ENCODE measurements at places on chromosomes 1 and 21.

GRCh38 chr1:193581341-193581740 is 394.9 kb upstream of the B3GALT2 start:
- DNase-seq = no peak

GRCh38 chr1:117205368-117205767 is 5.4 kb downstream of the VTCN1 start:
- no peak for DNase-seq

DNA sequence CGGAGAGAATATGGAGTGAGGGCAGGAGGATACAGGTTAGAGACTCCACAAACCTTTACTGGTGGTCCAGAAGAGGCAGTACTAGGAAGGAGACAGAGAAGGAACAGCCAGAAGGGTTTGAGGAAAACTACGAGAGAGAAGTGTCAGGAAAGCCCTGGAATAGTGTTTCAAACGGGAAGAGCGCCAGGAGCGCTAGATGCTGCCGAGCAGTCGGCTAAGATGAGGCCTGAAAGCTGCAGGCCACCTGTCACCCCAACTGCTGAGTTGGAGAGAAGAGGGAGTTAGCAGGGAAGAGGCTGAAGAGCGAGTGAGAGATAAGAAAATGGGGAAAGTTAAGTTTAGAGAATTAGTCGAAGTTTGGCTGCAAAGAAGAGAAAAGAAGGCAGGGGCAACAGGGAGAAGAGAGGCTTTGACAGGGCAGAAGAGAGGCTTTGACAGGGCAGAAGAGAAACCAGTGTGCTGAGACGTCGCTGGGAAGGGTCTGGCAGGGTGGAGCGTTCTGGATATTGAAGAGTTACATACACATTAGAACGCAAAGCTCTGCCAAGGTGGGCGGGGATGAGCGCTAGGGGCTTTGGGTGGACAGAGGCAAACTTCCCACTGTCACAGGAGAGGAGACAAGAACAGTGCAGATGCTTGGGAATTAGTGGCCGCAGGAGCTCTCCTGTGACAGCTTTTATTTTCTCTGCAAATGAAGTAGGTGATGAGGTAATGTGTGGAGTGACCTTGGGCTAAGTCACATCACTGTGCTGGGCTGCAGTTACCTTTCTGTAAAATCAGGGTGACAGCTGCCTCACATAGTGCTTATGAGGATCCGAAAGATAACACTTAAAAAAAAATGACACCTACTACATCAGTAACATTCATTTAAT is 31.2 kb downstream of the PCSK9 start:
- DNase-seq = no peak

- no peak for DNase-seq
These were observed 52.5 kb downstream of the KAZN start for GRCh38 chr1:14650951-14651350.

- no peak for DNase-seq
These were observed 82.8 kb downstream of the WDR4 start for GRCh38 chr21:42796327-42797062.

GRCh38 chr1:179761296-179761695 is 18.2 kb downstream of the FAM163A start:
- no peak for DNase-seq

DNA sequence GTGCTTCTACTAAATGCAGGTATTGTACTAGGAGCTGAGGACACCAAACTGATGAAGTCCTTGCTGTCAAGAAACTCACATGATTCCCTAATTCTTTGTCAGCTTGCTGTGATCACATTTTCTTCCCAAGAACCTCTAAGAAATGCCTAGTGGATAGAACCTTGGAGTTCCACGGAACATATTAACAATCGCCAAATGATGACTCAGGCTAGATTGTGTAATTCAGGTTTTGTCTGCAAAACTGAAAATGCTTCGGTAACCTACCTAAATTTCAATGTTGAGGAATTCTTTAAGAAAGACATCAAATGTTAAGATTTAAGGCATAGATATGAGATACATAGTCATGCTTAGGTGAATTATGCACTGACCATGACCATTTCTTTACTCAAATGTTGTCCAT is 1.7 kb upstream of the GADD45A start:
- DNase-seq = no peak

- no peak for DNase-seq
These were observed 356.0 kb downstream of the S1PR1 start for GRCh38 chr1:101592845-101593244.

GRCh38 chr1:9322661-9323244 is 30.1 kb downstream of the SPSB1 start:
- no peak for DNase-seq

DNA sequence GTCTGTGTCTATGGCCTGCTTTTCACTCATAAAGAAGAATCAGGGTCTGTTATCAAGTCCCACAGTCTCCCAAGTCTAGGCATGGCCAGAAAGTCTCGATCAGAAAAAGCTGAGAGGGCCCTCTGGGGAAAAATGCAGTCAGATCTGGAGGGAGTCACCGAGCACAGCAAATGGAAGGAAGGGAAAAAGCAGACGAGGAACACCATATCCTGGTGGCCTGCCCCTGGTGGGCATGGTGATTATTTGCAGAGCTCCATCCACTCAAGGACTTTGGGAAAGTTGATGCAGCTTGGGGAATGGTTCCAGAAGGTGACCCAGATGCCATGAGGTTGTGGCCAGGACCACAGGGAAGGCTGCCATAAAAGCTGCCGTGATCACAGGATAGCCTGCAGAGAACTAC is 189.1 kb downstream of the CLIC6 start:
- DNase-seq = no peak

GRCh38 chr1:183903101-183903500 is 98.2 kb downstream of the RGL1 start:
- no peak for DNase-seq

DNA sequence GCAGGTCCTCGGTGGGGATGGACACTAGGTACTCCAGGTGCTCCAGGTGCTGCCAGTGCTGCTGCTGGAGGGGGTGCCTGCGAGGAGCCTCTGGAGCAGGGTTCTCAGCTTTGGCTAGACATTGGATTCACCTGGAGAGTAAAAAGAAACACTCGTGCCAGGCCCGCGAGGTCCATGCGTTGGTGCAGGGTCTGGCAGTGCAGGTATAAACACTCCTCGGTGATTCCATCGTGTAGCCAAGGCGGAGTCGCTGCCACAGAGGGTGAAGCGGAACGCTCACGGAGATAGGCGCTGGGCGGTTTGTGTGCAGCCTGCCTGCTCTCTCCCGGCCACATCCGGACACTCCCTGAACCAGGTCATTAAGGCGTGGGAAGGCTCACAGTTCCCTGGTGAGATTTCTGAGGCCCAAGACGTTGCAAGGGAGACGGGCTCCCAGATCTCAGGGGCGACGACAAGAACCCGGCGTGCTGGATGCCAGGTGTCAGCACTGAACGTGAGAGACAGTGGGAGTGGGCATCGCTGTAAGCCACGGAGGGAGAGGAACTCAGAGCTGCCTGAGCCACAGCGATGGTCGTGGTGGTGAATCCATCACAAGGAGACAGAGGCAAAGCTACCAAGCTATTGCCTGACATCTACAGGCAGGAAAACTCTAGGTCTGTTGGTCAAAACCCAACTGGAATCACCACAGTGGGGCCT is 17.2 kb upstream of the SUMO3 start:
- DNase-seq = no peak

GRCh38 chr1:111406321-111406768 is 21.2 kb downstream of the OVGP1 start:
- no peak for DNase-seq

DNA sequence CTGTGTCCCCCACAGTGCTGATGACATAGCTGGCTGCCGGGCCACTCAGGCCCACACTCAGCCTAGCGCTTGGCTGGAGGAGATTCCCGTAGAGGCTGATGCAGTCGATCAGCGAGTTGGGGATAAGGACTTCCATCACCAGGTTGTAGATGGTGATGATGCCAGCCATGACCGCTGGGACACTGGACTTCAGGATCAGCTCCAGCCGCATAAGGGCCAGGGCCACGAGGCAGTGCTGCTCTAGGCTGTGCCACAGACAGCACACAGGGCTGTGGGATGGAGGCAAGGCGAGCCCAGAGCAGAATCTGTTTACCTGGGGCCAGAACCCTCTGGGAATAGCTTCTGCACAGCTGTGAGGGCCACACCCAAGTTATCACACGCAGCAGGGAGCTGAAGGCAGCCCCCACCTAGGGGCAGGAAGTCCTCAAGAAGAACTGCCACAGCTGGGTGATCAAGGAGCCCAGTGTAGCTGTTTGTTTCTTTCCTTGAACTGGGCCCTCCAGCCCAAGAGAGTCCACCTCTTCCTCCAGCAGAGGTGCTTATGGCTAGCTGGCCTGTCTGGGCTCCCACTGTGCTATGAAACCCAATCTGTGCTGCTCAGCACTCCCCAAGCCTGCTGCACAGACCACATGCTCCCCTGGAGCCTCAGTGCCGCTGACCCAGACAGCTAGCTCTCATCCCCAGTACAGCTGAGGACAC is 6.2 kb downstream of the SLC2A1 start:
- DNase-seq = peak; percentile 74

- DNase-seq = no peak
These were observed 4.5 kb downstream of the CHML start for GRCh38 chr1:241635556-241636152.

- no peak for DNase-seq
These were observed 47.1 kb upstream of the SCMH1 start for GRCh38 chr1:41289196-41289595.

DNA sequence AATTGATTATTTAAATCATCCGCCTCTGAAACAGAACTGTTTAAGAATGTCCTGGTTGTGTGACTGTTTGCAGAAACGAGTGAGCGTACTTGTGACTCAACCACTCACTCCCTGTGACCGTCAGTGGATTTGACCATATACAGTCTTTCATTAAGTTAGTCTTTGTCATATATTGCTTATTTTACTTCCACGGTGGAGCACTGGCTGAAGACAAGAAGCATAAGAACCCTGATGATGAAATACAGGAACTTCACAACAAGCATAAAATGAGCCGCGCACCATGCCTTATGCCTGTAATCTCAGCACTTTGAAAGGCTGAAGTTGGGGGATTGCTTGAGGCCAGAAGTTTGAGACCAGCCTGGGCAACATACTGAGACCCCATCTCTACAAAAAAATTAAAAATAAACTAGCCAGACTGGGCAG is 194.0 kb downstream of the TOMM20 start:
- no peak for DNase-seq

DNA sequence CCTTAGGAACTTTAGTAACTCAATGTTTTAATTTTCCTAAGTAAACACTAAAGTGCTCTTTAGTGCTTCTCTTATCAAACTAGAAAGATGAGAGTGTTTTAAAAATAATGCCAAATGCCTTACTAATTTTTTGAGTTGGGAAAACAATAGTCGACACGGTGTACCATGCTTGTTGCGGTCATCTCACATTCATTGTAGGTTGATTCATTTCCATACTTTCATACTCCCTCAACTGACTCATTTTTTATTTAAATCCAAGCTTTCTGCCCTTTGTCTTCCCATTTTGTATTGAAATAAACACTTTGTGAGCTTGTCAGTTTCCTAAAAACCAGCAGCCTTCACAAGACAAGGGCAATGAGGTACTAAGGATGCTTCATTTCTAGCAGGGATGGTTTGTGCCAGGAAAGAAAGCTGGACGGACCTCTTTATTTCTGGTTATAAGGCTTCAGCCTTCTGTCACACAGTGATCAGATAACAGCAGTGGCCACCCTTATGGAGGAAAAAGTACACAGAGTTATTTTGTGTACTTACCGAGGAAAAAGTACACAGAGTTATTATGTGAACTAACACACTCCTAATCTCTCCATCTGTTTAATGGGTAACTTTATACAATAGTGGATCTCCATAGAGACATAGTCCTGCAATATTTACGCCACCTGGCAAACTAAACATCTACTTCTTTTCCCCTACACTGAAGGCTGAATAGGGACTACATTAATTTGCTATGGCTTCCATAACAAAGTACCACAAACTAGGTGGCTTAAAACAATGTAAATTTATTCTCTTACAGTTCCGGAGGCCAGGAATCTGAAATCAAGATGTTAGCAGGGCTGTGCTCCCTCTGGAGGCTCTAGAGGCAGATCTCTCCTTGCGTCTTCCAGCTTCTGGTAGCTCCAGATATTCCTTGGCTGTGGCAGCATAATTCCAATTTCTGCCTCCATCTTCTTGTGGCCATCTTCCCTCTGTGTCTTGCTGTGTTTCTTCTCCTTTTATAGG is 13.0 kb upstream of the CCDC190 start:
- no peak for DNase-seq

GRCh38 chr1:80987106-80987505 is 813.6 kb upstream of the ADGRL2 start:
- no peak for DNase-seq

GRCh38 chr1:46653405-46653958 is 14.7 kb downstream of the ATPAF1 start:
- DNase-seq = no peak

DNA sequence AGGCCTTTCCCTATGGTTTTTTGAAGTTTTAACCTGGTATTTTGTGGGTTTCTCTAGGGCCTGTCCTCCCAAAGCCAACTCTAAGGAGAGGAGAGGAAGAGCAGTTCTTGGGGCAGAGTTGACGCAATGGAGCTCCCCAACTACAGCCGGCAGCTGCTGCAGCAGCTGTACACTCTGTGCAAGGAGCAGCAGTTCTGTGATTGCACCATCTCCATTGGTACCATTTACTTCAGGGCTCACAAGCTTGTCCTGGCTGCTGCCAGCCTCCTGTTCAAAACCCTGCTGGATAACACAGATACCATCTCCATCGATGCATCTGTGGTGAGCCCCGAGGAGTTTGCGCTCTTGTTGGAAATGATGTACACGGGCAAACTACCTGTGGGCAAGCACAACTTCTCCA is 38.2 kb downstream of the ZBTB40 start:
- DNase-seq = no peak

- DNase-seq = no peak
These were observed 43.3 kb upstream of the PUM1 start for GRCh38 chr1:31108861-31109260.

- no peak for DNase-seq
These were observed 37.3 kb downstream of the RGS4 start for GRCh38 chr1:163106364-163106987.

GRCh38 chr1:232980986-232981560 is 30.7 kb downstream of the NTPCR start:
- DNase-seq = no peak

DNA sequence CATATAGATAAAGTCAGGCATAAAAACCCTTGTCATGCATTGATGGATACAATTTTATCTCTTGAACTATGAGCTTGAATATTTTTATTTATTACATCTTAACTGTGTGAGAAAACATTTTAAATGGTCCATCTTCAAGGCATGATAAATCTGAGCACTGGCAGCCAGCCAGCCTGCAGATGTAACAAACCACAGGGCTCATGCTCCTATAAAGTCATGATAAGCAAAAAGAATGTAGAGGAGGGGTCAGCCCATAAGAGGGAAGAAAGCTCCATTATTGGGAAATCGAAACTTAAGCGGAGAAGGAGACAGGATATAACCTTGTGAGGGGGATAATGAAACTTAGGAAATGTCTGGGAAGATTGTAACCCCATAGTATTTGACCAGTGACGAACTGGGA is 839.0 kb downstream of the LRRIQ3 start:
- no peak for DNase-seq
